ENCODE measurements at places on chromosomes 11 and 22. TPM values are rescaled to one million over a fixed set of nuclear protein-coding genes. Genes with fewer than 3 reads are reported as not detected.
A peak's percentile ranks its signal among the peaks of the same experiment; 100 is the strongest.

DNA sequence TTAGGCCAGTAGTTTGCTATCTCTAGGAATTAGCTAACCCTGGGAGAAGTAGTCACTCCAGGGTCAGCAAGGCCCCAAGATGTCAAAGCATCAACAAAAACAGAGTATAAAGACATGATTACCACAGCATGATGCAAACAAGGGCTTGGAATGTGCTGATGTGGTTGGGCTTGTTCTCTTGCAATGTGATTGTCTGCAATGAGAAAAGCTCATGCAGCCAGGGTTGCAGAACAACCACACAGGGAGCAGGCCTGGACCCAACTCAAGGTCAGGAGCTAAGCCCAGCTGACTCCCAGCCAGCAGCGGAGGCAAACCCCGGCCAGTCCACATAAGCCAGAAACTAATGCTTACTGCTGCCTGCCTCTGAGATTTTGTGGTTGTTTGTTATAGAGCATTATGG is 132.4 kb upstream of the ZC3H12C start:
- no peak overlapping the region for H3K4me3 ChIP-seq
- H3K27me3 ChIP-seq: no peaks in the 10 kb centered on the region
- no peaks in the 10 kb centered on the region for H3K4me1 ChIP-seq
- DNase-seq: no peak
- H3K36me3 ChIP-seq: no peaks in the 10 kb centered on the region

DNA sequence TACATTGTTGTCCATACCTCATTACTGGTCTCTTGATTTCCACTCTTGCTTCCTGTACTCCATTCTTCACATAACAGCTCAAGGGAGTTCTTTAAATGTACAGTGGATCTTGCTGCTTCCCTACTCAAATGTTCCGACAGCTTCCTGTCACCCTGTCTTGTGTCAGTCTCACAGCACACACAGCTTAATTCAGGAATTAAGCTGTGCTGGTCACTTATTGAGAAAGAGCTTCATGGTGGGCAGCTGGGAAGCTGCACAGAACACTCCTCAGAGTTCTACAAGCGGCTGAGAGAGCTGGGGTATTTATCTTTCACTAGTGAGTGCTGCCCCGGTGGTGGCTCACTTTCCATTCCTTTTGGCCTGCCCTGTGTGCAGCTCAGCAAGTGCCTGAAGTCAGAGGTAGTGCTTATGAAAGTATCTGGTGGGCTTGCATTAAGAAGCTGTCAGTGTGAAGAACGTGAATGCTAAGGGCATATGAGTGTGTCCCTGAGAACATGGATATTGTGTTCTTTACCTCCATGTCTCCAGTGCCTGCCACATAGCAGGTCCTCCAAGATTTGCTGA is 48.7 kb downstream of the KCNQ1OT1 start:
- H3K36me3 ChIP-seq: no peaks in the 10 kb centered on the region
- no peaks in the 10 kb centered on the region for H3K27me3 ChIP-seq
- no peak for DNase-seq
- H3K4me3 ChIP-seq: no peak overlapping the region
- H3K4me1 ChIP-seq: no peaks in the 10 kb centered on the region

DNA sequence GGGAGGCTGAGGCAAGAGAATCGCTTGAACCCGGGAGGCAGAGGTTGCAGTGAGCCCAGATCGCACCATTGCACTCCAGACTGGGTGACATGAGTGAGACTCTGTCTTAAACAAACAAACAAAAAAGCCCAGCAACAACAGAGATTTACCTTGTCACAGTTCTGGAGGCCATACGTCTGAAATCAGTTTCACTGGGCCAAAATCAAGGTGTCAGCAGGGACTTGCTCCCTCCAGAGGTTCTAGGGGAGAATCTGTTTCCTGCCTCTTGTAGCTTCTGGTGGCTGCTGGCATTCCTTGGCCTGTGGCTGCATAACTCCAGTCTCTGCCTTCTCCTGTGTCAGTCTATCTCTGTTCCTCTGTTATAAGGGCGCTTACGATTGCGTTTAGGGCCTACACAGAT is 1.5 kb downstream of the DDX10 start:
- no peak for DNase-seq
- no peak overlapping the region for H3K4me3 ChIP-seq
- H3K27me3 ChIP-seq: no peaks in the 10 kb centered on the region
- no peak overlapping the region for H3K27ac ChIP-seq
- H3K36me3 ChIP-seq: no peaks in the 10 kb centered on the region
- peaks cover 20% of the 10 kb centered on the region for H3K4me1 ChIP-seq

DNA sequence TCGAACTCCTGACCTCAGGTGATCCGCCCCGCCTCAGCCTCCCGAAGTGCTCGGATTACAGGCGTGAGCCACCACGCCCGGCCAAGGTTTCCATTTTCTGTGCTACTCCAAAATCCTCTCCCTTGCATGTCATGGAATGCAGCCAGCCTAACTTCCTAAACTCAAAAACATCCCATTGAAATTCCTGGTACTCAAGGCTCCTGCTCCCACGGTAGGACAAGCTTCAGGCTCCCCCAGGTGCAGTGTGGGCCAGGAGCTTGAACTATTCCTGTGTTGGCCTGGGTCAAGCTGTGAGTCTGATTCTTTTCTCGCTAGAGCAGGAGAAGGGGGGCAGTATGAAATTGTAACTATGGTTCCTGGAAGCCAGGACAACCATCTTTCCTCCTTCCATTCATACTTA is 97.1 kb downstream of the RPL27A start:
- no peaks in the 10 kb centered on the region for H3K36me3 ChIP-seq
- peak; percentile 16 for DNase-seq
- no peaks in the 10 kb centered on the region for H3K27me3 ChIP-seq

DNA sequence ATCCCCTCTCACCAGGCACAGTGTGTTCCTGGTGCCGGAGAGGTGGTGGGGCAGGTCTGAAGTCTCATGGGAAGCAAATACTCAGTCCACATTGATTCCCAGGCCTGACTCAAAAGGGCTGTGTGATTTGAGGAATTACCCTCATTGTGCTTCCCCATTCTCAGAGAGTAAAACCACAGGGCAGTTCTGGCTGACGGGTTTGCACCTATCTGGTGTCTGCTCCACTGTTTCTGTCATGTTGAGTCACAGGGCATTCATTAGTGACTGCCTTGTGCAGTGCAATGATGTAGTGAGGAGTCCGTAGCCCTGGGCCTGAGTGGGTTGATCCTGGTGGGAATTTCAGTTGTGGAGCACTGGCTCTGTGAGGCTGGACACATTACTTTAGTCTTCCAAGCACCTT is 85.2 kb upstream of the ARHGAP20 start:
- no peak for DNase-seq
- no peak overlapping the region for H3K27ac ChIP-seq
- no peaks in the 10 kb centered on the region for H3K4me1 ChIP-seq
- H3K27me3 ChIP-seq: no peaks in the 10 kb centered on the region
- no peak overlapping the region for H3K4me3 ChIP-seq

GRCh38 chr11:1735271-1735670 is 15.1 kb downstream of the IFITM10 start:
- H3K27me3 ChIP-seq: no peaks in the 10 kb centered on the region
- H3K36me3 ChIP-seq: no peaks in the 10 kb centered on the region
- no peak overlapping the region for H3K4me3 ChIP-seq
- no peak for DNase-seq

FREY1 gene
- 1.5 TPM for total RNA-seq

RAG2 gene
- not detected for total RNA-seq

DNA sequence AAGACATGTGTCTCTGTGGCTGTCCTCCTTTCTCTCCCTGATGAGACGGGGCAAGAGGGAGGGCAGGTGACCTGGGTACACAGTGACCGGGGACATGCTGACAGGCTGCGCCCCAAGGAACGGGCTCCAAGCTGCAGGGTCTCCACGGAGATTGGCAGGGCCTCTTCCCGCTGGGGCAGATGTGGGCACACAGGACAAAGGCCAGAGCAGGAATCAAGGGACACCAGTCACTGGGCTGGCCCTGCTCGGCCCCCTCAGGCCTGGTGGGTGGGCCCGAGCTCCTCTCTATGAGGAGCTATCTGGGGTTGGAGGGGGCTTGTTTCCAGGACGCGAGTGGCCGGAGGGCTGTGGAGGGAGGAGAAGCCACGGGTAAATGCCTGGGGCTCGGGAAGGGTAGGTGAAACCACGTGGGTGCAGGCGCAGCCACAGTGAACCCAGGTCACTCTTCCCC is 11.2 kb downstream of the PNPLA5 start:
- no peaks in the 10 kb centered on the region for H3K27me3 ChIP-seq
- H3K36me3 ChIP-seq: no peaks in the 10 kb centered on the region
- no peak overlapping the region for H3K4me3 ChIP-seq

GRCh38 chr22:40473703-40474102 is 103.3 kb downstream of the SGSM3 start:
- no peak overlapping the region for H3K27ac ChIP-seq
- no peak overlapping the region for H3K4me3 ChIP-seq
- no peaks in the 10 kb centered on the region for H3K36me3 ChIP-seq
- peaks cover 13% of the 10 kb centered on the region for H3K4me1 ChIP-seq
- no peak for DNase-seq

DNA sequence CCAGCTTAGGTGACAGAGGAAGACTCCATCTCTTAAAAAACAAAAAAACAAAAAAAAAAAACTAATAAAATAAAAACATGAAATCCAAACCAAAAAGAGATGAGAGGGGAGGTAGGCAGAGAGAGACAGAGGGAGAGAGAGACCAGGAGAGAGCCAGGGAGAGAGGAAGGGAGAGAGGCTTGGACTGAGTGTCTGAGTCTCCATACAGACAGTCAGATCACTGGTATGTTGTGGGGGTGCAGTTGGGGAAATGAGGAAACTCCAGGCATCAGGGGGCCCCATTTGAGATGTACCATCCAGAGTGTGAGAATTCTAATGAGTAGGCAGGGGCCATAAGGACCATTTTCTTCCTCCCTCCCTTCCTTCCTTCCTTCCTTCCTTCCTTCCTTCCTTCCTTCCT is 53.1 kb upstream of the SEPTIN5 start:
- H3K27ac ChIP-seq: no peak overlapping the region
- peaks cover 5% of the 10 kb centered on the region for H3K4me1 ChIP-seq
- no peak overlapping the region for H3K4me3 ChIP-seq
- H3K27me3 ChIP-seq: no peaks in the 10 kb centered on the region
- no peak for DNase-seq

Measured in upper lobe of left lung (tissue), 6 donors.